GM23248 (cell line): ENCODE measurements at places on chromosomes 6 and 20.

- DNase-seq: no peak
Measured at GRCh38 chr6:39834278-39834677, 42.1 kb downstream of the DAAM2 start.

- peak; percentile 27 for DNase-seq
Measured at GRCh38 chr20:11170565-11170964, 496.8 kb upstream of the JAG1 start.

DNA sequence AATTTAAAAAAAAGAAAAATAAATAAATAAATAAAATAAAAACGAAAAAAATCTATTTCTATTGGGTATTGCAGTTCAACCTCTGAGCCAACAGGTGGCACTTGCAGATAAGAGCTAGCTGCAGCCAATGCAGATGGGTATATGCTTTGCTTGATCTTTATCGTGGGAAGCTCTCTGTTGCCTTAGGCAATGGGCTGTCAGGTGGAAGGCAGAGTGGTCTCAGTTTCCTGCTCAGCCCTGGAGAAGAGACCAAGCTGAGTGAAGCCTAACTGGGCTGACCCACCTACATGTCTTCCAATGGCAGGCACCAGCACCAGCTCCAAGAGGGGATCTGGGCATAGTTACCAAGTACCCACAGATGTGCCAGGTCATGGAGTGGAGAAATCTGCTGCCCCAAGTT is 95.0 kb downstream of the AK9 start:
- DNase-seq: peak; percentile 61

DNA sequence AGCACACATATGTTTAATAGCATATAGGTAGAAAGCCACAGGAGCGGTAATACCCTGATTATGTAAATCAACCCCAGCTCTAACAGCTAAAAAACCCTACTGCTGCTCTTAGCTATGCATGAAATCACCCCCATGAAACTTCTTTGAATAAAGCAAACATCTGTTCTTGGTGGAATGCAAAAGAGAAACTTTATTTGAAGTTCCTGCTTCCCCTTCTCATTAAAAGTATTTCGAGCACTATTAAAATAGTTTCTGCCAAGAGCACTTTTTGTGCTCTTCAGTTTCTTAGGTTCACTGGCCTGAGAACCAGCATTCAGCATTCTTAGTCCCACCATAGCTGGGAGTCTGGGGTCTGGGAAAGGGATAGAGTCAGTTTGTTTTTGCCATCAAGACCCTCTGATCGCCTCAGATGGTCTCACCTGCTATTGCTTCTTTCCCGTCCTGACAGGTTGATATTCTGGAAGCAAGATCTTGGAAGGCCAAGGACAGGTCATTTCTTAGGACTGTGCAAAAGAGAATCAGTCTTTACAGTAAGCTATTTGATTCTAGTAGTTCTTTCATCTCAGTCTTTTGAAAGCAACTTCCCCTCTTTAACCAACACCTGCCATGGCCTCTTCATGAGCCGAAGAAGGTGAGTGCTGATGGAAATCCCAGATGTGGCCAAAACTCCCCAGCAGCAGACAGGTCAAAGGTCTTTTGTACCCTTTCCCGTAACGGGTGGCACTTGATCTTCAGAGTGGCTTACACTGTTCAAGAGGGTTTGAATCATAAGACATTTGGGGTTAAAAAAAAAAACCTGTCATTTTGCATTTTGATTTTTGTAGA is 76.5 kb upstream of the TMEM170B start:
- no peak for DNase-seq

DNA sequence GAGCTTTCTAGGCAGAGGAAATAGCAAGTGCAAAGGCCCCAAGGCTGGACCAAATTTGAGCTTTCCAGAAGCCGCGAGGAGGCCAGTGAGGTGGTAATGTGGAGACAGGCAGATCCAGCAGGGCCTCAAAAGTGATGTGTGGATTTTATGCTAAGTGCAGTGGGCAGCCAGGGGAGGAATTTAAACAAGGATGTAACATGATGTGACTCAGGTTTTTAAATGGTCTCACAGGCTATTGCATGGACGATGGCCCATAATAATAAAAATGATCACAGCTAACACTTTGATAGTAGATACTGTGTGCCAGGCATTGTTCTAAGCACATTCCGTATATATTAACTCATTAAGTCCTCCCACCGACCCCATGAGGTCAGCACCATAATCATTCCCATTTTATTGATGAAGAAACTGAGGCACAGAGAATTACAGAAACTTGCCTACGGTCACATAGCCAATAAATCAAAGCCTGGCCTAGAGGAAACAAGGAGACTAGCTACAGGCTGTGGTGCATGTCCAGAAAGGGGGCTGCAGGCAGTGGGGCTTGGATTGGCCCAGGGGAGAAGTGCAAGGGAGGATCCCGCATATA is 18.0 kb upstream of the PREX1 start:
- DNase-seq: peak; percentile 29

- DNase-seq: peak; percentile 92
Measured at GRCh38 chr6:46184114-46184513, 13.3 kb upstream of the ENPP5 start.

GRCh38 chr6:127518191-127518709 is 885 bp downstream of the MTCL3 start:
- DNase-seq: no peak

- no peak for DNase-seq
Measured at GRCh38 chr6:142087950-142088857, 44.5 kb upstream of the GJE1 start.

- peak; percentile 71 for DNase-seq
Measured at GRCh38 chr20:40868551-40869217, 159.9 kb upstream of the TOP1 start.

- DNase-seq: no peak
Measured at GRCh38 chr6:150314230-150315188, 54.3 kb upstream of the IYD start.

DNA sequence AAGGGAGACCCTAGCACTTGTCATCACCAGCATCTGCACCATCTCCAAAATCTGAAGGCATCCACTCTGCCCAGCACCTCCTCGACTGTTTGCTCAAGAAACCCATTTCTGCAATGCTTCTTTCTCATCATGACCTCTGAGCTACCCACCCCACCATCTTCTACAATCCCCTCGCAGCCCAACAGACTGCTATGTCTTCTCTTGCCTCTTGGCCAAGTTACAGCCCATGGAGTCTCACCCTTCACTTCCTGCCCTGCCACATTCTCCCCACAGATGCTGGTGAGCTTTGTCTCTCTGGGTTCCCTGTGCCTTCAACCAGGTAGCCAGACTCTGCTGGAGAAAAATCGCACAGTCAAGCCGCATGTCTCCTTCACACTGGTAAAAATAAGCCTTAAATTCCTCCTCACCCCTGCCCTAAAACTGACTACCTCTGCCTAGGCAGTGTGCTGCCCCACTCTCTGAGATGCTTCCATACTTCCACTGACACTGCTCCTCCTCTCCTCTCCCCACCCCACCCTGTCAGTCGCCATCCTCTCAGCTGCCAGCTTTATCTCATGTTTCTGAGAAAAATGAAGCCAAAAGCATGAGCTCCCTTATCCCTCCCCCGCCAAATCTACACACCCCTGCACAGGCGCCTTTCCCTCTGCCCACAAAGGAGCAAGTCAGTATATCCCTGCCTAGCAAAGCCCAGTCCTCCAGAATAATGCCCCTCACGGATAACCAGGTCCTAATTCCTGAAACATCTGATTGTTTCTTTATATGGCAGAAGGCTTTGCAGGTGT is 2.3 kb upstream of the TXNDC5 start:
- DNase-seq: no peak

DNA sequence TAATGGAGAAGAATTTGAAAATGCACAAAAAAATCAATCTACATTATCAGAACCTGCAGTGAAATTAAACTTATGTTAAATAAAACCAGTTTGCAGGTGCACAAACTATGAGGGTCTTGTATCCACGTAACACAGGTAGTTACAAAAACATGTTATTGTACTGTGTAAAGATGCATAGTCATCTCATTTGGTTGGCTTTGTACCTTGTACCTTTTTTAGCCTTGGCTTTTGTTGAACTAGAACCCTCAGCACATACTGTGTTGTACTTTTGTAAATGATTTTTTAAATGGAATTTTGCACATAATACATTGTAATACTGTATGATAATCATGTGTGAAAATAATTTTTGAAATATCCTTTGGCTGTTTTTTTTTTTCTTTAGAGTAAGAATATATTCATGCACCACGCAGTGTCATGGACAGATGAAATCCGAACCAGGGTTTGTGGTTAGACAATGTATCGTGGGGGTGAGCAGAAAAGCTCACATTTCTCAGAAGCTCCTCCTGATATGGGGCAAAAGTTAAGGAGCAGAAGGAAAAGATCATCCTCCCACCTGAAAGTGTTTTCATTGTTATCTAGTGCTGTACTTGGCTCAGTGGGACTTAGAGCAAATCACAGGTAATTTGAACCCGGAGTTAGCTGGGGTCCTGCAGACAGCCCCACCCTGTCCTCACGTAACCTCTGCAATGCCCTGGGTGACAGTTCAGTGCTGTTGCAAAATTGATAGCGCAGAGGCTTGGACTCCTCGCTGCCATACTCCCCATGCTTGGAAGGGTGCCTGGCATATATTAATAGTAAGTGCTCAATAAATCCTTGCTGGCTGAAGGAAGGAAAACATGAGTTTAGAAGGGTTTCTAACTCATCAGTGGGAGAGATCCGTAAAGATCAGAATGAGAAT is 14.8 kb upstream of the NAA20 start:
- no peak for DNase-seq

- no peak for DNase-seq
Measured at GRCh38 chr20:59948212-59948611, 8.0 kb downstream of the FAM217B start.

DNA sequence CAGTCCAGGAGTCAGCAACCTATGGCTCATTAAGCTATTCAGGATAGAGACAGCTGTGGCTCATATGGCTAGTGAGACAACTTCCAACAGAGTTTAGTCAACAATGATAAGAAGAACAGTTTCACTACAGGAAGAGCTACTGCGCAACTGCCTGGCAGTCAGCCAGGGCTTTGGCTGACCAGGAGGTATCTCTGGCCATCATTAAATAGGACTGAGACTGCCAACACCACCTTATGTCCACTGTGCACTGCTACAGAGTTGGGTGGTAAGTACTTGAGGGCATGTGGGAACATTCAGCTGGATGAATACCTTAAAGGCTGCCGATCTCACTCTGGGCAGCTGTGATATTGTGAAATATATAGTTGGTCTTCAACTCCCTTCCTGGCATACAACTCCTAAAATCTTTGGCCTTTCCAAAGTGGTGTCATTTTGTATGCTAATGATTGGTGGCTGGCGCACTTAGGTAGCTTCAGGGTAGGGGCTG is 52.2 kb upstream of the FAM83C start:
- peak; percentile 76 for DNase-seq

DNA sequence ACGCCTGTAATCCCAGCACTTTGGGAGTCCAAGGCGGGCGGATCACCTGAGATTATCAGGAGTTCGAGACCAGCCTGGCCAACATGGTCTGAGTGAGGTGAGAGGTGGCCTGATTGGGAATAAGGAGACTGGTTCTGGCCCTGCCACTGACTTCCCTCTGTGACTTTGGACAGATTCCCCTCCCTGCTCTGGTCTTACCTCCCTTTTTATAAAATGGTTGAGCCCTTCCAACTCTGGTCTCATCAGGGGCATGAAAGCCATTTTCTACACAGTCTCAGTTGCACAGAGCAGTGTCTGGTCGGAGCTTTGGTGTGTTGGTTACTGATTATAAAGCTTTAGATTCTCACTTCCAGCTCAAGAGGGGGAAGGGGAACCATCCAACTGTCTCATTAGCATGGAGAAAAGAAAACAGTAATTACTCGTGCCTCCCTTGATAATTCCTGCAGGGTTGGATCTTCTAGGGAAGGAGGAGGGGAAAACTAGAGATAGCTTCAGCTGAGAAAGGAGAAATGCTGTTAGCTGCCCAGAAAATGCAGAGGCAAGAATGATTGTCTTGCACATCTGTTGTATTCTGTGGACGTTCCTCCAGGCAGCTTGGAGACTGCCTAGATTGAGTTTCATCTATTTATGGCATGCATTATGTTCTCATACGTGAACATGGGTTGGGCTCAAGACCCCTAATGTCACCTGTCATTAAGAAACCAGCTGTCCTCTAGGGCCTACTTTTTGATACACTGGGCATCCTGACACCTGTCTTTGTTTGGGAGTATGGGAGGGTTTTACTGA is 30.4 kb downstream of the RALY start:
- DNase-seq: no peak

DNA sequence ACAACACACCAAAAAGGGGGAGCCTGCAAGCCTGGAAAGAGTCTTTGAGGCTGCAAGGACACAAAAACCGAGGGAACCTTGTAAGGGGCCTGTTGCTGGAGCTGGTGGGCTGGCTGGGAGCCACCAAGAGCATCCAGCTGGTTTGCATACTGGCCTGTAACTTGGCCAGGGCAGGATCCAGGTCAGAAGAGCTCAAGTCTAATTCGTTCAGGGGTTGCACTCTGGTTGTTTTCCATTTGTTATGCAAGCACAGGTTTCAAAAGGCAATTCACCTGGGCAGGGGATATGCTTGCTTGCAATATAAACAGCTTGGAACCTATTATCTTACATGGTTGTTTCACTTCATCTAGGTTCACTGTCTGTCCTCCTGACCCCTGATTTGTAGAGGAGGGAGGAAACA is 98.3 kb upstream of the GCM1 start:
- DNase-seq: no peak

DNA sequence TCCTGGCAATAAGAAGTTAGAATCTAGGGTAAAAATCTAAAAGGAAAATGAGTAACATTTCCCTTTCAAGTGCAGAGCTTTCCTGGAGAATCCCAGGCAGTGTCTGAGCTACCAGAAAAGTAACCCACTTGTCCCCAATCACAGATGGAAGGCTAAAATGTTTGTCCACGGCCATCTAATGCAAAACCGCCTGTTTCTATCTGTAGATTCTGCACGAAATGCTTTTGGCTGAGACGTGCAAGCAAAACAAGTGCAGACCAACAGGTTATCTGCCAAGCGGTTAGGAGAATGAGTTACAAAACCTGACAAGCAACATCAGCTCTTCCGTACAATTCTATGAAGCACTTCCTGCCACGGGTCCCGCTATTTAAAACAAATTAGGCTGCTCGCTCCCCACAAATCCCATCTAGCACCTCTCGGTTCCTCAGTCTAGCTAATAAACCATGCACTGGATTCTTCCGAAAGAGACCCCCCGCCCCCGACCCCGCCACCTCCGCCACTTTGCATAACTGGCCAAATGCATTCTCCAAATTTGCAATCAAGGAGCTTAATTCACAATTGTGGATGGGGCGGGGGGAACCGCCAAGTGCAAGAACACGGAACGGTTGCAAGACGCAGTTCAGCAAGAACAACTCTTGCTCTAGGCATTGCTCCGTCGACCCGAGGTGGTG is 1.4 kb downstream of the ELOVL5 start:
- peak; percentile 50 for DNase-seq

DNA sequence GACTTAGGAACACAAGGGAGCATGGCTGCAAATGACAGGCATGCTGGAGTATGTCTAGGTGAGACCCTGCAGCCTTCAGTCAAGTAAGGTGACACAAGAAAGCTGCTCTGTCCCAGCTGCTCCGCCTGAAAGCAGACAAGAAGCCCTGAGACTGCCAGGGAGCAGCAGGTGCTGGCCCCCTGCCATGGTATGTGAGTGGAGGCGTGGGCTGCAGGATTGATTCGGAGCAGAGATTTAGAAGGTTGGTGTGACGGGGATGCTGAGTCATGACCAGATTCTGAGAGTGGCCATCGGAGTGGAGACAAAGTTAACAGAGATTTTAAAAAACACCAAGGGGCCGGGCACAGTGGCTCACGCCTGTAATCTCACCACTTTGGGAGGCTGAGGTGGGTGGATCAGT is 17.8 kb downstream of the LRP11 start:
- DNase-seq: peak; percentile 93
